ENCODE measurements at places on chromosomes 11 and 22. TPM values are rescaled to one million over a fixed set of nuclear protein-coding genes. Genes with fewer than 3 reads are reported as not detected.

DNA sequence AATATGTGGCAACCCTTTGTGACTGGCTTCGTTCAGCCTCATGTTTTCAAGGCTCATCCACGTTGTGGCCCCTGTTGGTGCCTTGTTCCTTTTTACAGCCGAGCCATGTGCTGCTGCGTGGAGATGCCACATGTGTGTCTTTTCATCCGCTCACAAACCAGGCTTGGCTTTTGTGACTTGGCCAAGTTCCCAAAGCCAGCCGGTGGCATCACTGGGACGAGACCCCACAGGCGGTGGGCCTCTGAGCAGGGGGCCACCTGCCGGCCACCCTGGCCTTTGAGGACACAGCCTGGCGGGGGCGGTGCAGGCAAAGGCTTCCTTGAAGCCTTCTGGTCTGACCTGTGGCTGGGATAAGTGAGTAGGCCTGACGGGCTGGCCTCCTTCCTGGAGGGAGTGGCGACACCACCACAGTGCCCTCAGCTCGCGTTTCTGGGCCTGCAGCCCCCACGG, 10.5 kb downstream of the GRK2 start:
- DNase-seq, result no peak
- no peak overlapping the region for H3K4me3 ChIP-seq
- no peaks in the 10 kb centered on the region for H3K27me3 ChIP-seq

GRCh38 chr22:38403812-38404211, 51.2 kb downstream of the KCNJ4 start:
- no peaks in the 10 kb centered on the region for H3K36me3 ChIP-seq
- no peak overlapping the region for H3K4me3 ChIP-seq
- H3K27ac ChIP-seq, result no peak overlapping the region
- no peak for DNase-seq

- H3K27ac ChIP-seq, result no peak overlapping the region
- DNase-seq, result no peak
- no peaks in the 10 kb centered on the region for H3K27me3 ChIP-seq
- H3K4me3 ChIP-seq, result no peak overlapping the region
- no peaks in the 10 kb centered on the region for H3K4me1 ChIP-seq
- H3K36me3 ChIP-seq, result no peaks in the 10 kb centered on the region
Observed at GRCh38 chr11:28296426-28296825, 188.2 kb downstream of the METTL15 start.

GRCh38 chr11:129315781-129316579, 59.7 kb upstream of the BARX2 start:
- no peaks in the 10 kb centered on the region for H3K36me3 ChIP-seq
- H3K27ac ChIP-seq, result peak overlapping the region; percentile 66
- peaks cover 62% of the 10 kb centered on the region for H3K4me1 ChIP-seq
- no peaks in the 10 kb centered on the region for H3K27me3 ChIP-seq

DNA sequence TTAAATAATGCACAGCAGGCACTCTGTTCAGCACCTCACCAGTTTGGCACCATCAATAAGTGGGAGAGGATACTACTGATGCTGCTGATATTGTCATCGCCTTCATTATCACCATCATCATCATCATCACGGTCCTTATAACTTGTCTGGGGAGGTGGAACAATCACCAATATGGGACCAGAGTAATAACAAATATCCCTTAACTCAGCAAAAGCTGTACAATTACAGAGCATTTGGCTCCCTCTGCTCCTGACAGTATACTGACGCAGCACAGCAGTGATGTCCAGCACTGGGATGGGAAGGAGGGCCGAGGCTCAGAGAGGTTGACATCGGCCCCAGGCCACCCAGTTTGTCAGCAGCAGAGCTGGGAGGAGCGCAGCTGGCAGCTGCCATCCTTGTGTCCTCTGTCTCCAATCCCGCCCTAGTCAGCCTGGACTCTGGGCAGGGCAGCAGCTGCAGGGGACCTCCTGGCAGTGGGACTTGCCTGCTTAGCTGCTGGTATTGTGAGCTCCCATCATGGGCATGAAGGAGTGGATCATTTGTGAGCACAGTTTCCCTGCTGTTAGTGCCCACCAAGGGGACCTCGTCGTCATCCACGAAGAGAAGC, 90.0 kb downstream of the DHCR7 start:
- peaks cover 66% of the 10 kb centered on the region for H3K27me3 ChIP-seq
- no peaks in the 10 kb centered on the region for H3K4me1 ChIP-seq
- no peaks in the 10 kb centered on the region for H3K36me3 ChIP-seq

DNA sequence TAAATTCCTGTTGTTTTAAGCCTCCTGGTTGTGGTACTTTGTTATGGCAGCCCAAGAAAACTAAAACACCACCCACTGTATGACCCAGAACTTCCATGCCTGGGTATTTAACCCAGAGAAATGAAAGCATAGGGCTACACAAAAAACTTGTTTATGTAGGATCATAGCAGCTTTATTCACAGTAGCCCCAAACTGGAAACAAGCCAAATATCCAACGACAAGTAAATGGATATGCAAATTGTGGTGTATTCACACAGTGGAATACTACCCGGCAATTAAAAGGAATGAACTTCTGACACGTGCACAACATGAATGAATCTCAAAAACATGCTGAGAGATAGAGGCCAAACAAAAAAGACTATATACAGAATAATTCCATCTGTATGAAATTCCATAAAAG, 62.2 kb upstream of the NAV2 start:
- H3K4me3 ChIP-seq, result no peak overlapping the region
- H3K4me1 ChIP-seq, result no peaks in the 10 kb centered on the region
- no peak for DNase-seq

APOC3 gene
- total RNA-seq, result not detected

Measured in PC-9 (cell line).